Stimulated activated naive CD8-positive, alpha-beta T cell treated with anti-CD3 and anti-CD28 coated beads, Interleukin-15, Interleukin-2, amounts not matched to agents 100 U/mL and 50 U/mL, for 24 hours (primary cell): ENCODE measurements at places on chromosomes 11 and 22.

- DNase-seq, result peak; percentile 7
Observed at GRCh38 chr11:117919341-117919740, 9.9 kb downstream of the TMPRSS13 start.

- no peak for DNase-seq
Observed at GRCh38 chr22:48858856-48859255, 968.8 kb downstream of the BRD1 start.

DNA sequence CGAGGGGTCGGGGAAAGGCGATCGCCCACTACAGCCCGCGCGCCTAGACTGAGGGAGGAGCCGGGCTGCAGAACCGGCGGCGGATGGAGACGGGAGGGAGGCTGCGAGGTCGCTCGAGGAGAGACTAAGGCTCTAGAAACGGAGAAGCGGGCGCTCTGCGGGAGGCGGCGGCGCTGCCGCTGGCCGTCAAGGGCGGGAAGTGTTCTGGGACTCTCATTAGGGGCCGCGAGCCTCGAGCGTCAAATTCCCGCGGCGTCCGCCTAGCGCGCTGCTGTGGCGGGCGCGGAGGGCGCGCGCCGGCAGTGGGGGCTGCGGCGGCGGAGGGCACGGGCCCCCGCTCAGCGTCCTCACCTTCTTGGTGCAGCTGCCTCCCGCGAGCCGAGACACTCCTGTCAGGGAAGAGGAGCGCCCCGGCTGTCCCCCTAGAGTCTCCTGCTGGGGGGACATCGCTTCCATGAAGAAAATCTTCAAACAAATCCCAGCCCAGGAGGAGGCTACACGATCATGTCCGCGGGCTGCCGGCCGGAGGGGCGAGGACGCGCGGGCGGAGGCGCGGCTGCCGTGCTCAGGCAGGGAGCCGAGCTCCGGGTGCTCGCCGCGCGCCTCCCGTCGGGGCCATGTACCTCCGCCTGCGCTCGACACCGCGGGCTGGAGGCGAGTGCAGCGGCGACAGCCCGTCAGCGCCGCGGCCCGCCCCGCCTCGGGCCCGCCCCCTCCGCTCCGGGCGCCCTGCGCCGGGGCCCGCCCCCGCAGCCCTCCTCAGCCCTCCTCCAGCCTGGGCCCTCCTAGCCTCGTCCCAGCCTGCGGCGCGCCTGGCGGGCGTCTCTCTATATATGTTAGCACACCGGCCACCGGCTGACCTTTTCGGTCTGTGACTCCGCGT lies at the start of gene ARHGAP20:
ARHGAP20 (minus strand) TSS at position 662 of the 883 bp plus-strand sequence; CDS start at position 456, 206 bp downstream.
- DNase-seq, result peak; percentile 69

DNA sequence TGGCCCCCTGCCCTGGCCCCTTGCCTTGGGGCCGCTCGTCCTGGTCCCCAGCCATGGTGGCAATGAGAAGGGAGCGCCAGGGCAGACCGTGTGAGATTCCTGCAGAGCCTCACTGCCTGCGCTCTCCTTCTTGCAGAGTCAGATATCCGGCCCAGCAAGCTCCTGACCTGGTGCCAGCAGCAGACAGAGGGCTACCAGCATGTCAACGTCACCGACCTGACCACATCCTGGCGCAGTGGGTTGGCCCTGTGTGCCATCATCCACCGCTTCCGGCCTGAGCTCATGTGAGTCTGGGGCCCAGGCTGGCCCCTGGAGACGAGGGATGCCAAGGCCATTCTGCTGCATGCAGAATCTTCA lies 114.1 kb downstream of the MICAL2 start:
- DNase-seq, result peak; percentile 92

GRCh38 chr22:49039625-49040024 lies 788.0 kb downstream of the BRD1 start:
- DNase-seq, result no peak
